ENCODE measurements at places on chromosomes 11 and 22. TPM values are rescaled to one million over a fixed set of nuclear protein-coding genes. Genes with fewer than 3 reads are reported as not detected.

Gene MRPL17
- 99.9 TPM for total RNA-seq

Gene C22orf23
- 0.23 TPM for total RNA-seq

Gene ZW10
- 11.2 TPM for total RNA-seq

Gene APOL5
- total RNA-seq: not detected

Gene GPR83
- 0.09 TPM for total RNA-seq

Gene APOBEC3B
- total RNA-seq: 25.9 TPM

Gene HTR3A
- not detected for total RNA-seq

Gene EFCAB6
- total RNA-seq: 0.42 TPM

Gene GUCD1
- total RNA-seq: 51.2 TPM

Gene CCDC86
- total RNA-seq: 82.9 TPM

Gene TRIM29
- total RNA-seq: 20.8 TPM

Gene VPS26B
- 19.0 TPM for total RNA-seq

Gene TMEM223
- total RNA-seq: 19.7 TPM

Gene SLC22A8
- total RNA-seq: not detected

Gene ST14
- 0.04 TPM for total RNA-seq

Gene FOLR3
- total RNA-seq: 0.25 TPM

Gene MSANTD2
- 5.2 TPM for total RNA-seq

Gene CFAP300
- total RNA-seq: 5.2 TPM

Gene NEFH
- total RNA-seq: 0.19 TPM

Gene NCAM1
- total RNA-seq: 0.06 TPM

Gene CEND1
- total RNA-seq: 2.1 TPM

Gene SCN3B
- 0.14 TPM for total RNA-seq

Gene OR4B1
- not detected for total RNA-seq
